ENCODE measurements at places on chromosomes 5 and 9.

DNA sequence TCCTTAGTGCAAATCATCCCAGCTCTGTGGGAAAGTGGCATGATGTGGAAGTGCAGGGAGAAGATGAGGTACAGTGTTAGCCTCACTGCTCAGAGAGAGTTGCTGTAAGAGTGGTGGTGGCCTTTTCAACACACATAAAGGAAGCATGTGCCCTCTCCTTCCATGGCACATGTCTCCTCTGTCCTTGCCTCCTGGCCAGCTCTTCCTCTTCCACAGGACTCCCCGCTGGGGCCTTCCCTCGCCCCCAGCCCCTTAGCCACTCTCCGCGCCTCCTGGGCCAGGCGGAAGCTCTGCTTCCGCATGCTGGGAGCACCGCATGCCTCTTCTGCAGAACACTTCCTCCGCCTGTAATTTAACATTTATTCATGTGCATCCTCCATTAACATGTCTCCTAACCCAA, 4.8 kb upstream of the KCNMB1 start:
- no peak for DNase-seq
- H3K27ac ChIP-seq = no peak overlapping the region
- no peak overlapping the region for H3K4me3 ChIP-seq
- peaks cover 7% of the 10 kb centered on the region for H3K27me3 ChIP-seq

DNA sequence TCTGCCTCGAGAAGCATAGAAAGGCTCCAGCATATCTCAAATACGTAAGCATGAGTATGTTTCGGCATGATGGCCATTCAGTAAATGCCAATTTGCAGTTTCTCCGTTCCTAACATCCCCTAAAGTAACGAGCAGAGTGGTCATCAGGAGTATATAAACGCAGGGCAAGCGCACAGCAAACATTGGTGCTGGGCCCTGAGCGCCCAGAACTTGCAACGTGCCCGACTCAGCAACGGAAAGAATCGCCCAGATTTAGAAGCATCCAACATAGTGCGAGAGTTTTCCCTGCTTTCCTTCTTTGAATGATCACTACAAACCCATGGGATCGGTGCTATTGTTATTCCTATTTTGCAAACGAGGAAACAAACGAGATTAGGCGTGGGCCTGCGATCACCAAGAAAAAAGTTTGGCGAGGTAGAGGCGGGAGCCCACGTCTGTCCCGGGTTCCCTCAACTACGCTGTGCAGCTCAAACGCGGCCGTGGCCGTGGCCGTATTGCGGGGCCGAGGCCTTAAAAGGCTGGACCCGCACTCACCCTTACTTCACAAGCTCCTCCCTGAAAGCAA, 505 bp downstream of the RPS14 start:
- no peak for DNase-seq
- H3K27ac ChIP-seq = peak overlapping the region; percentile 97
- H3K27me3 ChIP-seq = no peaks in the 10 kb centered on the region
- peak overlapping the region; percentile 92 for H3K4me3 ChIP-seq
- peaks cover 27% of the 10 kb centered on the region for H3K4me1 ChIP-seq
- H3K36me3 ChIP-seq = peaks cover 37% of the 10 kb centered on the region

DNA sequence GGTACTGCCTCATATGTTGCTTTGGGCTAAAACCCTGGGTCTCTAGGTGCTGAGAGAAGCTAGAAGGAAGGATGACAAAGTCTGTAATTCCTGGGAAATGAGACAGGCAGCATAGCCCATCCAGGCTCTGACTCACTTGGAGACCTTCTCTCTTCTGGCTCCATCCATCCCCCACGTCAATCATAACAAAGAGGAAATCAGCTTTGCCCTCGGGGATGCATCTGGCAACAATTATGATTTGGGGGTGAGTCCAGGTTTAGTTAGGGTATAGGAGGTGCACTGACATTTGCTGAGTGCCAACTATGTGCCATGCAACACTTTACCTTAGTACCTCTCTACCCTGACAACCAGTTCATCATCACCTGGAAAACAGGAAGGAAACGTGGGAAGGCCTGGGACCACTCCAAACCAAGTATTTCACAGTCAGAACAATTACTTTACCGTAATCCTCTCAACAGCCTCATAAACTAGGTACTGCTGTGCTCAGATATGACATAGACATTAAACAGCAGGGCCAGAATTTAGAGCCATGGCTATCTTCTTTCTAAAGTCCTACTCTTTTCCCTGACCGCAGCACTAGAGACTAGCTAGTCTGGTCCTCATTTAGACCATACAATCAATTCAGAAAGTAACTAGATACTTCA, 39.1 kb upstream of the GZMA start:
- H3K36me3 ChIP-seq = no peaks in the 10 kb centered on the region
- no peak overlapping the region for H3K27ac ChIP-seq
- H3K4me3 ChIP-seq = no peak overlapping the region
- H3K27me3 ChIP-seq = no peaks in the 10 kb centered on the region
- DNase-seq = no peak

- H3K36me3 ChIP-seq = peaks cover 64% of the 10 kb centered on the region
- no peak for DNase-seq
- H3K4me3 ChIP-seq = no peak overlapping the region
- no peaks in the 10 kb centered on the region for H3K27me3 ChIP-seq
- H3K4me1 ChIP-seq = no peaks in the 10 kb centered on the region
Measured at GRCh38 chr9:132628746-132629145, 41.0 kb downstream of the DDX31 start.

- H3K27ac ChIP-seq = no peak overlapping the region
- no peak overlapping the region for H3K4me3 ChIP-seq
- H3K27me3 ChIP-seq = no peaks in the 10 kb centered on the region
Measured at GRCh38 chr5:120545951-120546350, 81.9 kb downstream of the PRR16 start.
